Pancreas (tissue), 10 donors: ENCODE measurements at places on chromosomes 2 and 18. TPM values are rescaled to one million over a fixed set of nuclear protein-coding genes. Genes with fewer than 3 reads are reported as not detected.

Gene PSMG2
- 42.0 TPM for total RNA-seq

Gene MBP
- total RNA-seq, result 20.7 TPM

DNA sequence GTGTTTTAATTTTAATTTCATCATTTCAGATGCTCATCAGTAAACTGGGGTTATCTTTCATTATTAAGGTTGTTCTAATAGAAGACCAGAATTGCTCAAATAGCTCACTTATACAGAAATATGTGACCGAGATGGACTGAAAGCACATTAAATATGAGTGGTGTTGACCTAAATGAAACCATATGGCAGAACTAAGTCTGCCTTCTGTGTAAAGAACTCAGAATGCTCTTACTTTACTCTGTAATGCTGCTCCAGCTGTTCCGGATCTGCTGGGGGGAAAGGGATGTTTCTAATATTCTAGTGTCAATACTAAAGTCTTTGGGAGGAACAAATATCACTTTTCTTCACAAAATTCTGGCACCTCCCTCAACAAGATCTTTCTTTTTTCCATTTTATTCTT is 131.0 kb downstream of the DPP4 start:
- DNase-seq, result no peak

Gene HOXD4
- total RNA-seq, result 0.13 TPM

Gene CXCR1
- 0.52 TPM for total RNA-seq

Gene IL36B
- total RNA-seq, result not detected

DNA sequence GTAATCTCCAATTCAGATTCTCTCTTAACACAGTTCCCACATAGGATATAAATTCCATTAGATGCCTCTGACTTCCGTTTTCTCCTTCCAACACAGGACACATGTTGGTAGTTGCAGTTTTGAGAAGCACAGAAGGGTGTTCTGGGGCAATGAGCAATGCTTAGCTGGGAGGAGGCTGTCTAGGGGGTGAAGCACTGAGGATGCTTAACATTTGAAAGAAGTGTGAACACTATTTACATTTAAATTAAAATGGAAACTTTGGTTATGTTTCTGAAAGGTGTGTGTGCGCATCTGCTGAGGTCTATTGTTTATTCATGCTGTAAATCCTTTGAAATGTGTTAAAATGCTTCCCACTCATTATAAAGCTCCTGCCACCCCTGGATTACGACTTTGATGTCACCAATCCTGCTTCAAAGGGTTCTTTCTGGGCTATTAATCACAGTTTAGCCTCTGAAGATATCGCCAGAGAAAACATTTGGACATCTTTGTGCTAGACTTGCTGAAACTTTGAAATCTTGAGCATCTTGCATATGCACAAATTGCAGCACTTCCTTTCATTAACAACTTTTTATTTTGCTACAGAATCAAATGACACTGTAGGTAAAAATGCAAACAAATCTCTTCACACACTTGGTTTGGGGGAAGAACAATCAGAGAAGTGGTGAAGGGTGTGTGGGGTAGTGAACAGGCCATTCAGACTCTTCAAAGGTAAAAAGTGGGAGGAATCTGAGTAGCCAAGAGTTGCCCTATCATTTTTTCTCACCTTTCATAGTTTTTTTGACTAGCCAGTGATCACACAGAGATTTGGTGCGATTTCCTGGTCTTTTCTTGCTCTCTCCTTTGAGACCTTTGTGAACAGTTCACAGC is 258.4 kb downstream of the MYO3B start:
- DNase-seq, result no peak

DNA sequence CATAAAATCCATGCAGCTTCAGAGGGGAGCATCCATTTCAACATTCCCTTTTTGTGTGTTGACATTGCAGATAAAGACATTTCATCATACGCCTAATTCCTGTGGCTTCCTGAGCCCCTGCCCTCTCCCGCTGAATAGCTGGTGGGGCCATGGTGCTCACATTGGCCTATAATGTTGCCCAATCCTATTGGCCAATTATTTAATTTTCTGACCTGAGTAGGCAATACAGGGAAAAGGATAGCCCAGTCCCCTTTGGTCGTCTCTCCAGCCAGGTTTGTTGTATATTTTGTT is 163.8 kb upstream of the MYCN start:
- no peak for DNase-seq

DNA sequence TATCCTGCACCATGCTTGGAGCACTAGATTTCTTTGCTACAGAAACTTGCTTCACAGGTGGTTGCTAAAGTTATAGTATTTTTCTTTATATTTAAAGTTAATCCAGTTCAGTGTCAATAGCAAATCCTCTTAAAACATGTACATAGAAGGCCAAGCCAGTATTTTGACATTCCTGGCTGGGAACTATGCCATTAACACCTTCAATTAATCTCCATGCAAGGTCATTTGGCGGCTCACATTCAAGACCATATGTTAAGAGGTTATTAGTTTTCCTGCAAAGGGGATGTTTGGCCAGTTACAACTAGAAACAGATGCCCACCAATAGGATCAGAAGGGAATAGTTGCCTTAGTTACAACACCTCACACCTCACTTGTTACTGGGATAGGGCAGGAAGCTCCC is 261.3 kb upstream of the MEIS1 start:
- DNase-seq, result no peak

Gene CFC1
- total RNA-seq, result 3.0 TPM

Gene PLGLB1
- total RNA-seq, result 1.1 TPM

Gene ARPC2
- 91.7 TPM for total RNA-seq

GRCh38 chr2:67760995-67761394 is 301.8 kb downstream of the C1D start:
- DNase-seq, result no peak

- DNase-seq, result no peak
These were observed 1.3 kb downstream of the TMEM17 start for GRCh38 chr2:62504657-62505056.

Gene GULP1
- total RNA-seq, result 19.6 TPM

Gene MOGAT1
- 0.17 TPM for total RNA-seq

- no peak for DNase-seq
These were observed 32.0 kb downstream of the LGALSL start for GRCh38 chr2:64485961-64486360.

DNA sequence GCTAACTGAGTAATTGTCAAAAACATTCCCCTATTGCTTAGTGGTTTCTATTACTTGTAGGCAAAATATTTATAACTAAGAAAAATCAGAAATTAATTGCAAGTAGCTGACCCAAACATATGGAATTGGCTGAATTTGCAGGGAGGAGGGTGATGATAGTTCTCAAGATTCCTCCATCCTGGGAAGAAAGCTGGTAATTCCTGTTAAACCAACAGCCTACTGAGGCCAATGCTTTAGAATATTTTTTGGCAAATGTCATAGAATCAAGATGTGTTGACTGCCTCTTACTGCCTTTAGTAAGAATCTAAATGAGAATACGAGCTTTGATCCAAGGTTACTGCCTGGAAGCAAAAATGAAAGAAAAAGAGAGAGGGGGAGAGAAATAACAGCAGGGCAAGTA is 120.0 kb downstream of the COL6A3 start:
- DNase-seq, result no peak

Gene TMEM163
- total RNA-seq, result 19.0 TPM

GRCh38 chr18:3455907-3456685 is 6.1 kb downstream of the TGIF1 start:
- no peak for DNase-seq

DNA sequence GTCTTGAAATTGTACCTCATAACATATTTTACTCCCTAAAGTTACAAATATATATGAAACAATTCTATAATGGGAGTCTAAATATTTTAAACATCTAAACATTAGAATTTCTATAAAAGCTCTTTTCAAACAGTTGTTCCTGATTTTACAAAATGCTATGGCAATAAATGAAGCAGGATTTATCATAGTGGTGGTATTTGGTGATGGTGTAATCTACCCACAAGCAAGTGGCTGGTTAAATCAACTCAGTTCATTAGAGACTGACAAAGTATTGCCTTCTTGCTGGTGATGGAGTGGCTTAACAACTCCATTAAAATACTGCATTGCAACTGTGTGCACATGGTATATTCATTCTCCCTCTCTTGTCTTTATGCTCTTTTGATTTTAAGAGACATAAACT is 138.9 kb downstream of the PMAIP1 start:
- no peak for DNase-seq
